GF-D8 (cell line): ENCODE measurements at places on chromosomes 16 and 17.

- DNase-seq: no peak
Observed at GRCh38 chr16:6095414-6095813, 997.8 kb upstream of the EEF2KMT start.

GRCh38 chr17:70563281-70563820, 394.0 kb downstream of the KCNJ2 start:
- no peak for DNase-seq

- DNase-seq: no peak
Observed at GRCh38 chr17:28317966-28318758, 838 bp upstream of the TMEM97 start.

- DNase-seq: no peak
Observed at GRCh38 chr16:14600164-14600563, 29.9 kb downstream of the PARN start.

DNA sequence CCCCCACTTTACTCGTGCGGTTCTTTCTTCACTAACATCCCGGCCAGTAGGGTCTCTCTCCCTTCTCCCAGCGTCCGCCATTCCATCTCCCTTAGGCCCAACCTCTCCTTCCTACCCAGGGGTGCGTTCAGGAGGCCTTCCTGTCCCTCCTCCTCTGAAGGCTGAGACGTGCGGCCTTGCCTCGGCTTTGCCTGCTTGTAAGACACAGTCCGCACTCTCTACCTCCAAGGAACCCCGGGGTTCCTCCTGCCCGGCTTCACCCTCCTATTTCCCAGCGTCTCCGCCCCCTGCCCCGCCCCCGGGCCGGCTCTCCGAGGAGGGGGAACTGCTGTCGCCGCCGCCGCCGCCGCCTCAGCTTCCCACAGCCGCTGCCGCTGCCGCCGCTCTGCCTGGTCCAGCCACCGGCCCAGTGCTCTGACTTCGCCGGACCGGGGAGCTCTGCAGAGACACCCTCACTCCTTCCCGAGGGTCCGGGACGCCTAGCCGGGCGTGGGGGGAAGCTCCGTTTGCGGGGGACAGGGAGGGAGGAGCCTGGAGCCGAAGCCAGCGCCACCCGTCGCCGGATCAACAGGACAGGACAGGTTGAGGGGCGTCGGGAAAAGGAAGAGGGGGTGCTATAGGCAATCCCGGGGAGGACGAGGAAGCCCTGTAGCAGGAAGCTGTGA, 1.2 kb upstream of the FGF11 start:
- no peak for DNase-seq
